ENCODE measurements at places on chromosomes 13 and 19. TPM values are rescaled to one million over a fixed set of nuclear protein-coding genes. Genes with fewer than 3 reads are reported as not detected.
A peak's percentile ranks its signal among the peaks of the same experiment; 100 is the strongest.

DNA sequence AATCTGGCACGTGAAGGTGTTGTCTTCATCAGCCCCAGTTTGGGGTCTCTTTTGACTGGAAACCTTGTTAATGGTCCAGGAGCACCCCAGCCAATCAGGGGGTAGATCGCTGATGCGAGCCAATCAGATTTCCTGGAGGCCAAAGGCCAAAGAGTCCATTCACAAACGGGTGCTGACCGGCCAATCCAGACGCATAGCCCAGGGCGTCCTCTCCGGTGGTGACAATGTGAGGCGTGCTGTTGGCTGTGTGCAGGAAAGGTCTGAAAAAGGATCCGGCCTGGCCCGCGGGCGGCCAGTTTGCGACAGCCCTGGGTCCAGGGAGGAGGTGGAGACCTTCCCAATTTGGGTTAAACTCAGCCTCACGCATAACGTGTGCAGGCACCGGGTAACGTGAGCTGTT is 3.1 kb downstream of the MAST3 start:
- DNase-seq = peak; percentile 51
- H3K27ac ChIP-seq = no peak overlapping the region
- H3K4me3 ChIP-seq = no peak overlapping the region
- peaks cover 7% of the 10 kb centered on the region for H3K27me3 ChIP-seq
- H3K4me1 ChIP-seq = no peaks in the 10 kb centered on the region

The ADAMTSL5 gene
- total RNA-seq = 4.6 TPM

The TIMM44 gene
- total RNA-seq = 57.8 TPM

The PTH2 gene
- total RNA-seq = not detected

DNA sequence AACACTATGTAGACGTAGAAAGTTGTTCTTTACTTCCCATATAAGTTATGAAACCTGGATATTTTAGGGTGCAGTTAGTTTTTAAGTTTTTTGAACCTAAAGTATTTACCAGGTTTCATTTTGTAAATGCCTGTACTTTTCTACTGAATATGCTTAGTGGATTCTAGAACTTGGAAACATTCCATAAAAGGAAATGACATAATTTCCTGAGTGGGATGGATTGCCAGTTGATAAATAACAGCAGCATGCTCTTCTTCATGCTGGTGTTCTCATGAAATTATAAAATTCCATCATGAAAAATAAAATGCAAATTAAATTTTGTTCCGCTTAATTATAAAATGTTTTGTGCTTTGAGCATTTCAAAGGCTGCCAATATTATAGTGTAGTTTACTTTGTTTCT is 362.2 kb upstream of the PCDH20 start:
- no peaks in the 10 kb centered on the region for H3K4me1 ChIP-seq
- H3K4me3 ChIP-seq = no peak overlapping the region
- no peak for DNase-seq
- no peak overlapping the region for H3K27ac ChIP-seq
- no peaks in the 10 kb centered on the region for H3K27me3 ChIP-seq

The SIGLECL1 gene
- total RNA-seq = not detected

DNA sequence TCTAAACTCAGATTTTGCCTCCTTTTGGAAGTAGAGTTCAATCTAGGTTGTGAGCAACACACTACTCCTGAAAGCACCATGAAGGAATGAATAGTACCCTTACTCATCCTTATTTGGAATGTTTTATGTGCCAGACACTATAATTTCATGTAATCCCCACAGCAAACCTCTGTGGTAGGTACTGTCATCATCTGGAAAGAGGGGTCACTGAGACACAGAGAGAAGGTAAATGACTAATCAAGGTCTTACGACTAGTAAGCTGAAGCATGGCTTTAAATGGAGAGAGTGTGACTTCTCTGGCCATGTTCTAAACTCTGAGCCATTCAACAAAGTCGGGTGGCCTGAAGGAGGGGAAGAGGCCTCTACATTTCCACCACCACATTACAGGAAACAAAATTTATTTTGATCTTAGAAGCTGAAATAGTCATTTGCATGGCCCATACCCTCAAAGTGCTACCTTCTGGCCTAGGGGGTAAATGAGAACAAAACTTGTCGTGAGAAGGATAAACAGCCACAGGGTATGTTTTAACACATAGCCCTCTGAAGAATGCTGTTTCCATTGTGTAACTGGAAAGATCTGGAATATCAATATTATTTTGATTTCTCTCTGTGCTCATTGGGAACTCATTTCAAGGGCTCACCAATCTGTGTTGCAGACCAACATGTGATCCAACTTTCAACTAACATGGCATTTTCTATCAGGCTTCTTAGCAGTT is 180.8 kb upstream of the RFC3 start:
- no peak overlapping the region for H3K4me3 ChIP-seq
- H3K27me3 ChIP-seq = no peaks in the 10 kb centered on the region
- DNase-seq = no peak
- peaks cover 3% of the 10 kb centered on the region for H3K4me1 ChIP-seq

The ONECUT3 gene
- total RNA-seq = not detected

DNA sequence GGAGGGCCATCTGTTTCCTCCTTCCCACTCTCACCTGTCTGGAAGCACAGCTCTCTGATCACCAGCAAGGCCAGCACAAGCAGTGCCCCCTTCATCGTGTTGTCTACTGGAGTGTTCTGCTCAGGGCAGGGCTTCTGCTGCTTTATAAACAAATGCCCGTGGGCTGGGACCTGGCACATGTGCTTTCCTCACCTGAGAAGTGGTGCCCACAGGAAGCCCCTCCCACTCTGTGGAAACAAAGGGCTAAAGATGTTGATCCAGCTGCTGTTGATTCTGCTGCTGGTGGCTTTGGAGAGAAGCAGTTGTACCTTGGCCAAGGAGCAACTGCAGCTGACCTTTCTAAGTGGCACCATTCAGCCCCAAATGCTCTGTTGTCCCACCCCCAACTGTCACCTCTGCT is 26.4 kb upstream of the ZNF181 start:
- H3K27ac ChIP-seq = no peak overlapping the region
- no peaks in the 10 kb centered on the region for H3K36me3 ChIP-seq
- no peak overlapping the region for H3K4me3 ChIP-seq
- DNase-seq = no peak
- no peaks in the 10 kb centered on the region for H3K4me1 ChIP-seq
- H3K27me3 ChIP-seq = no peaks in the 10 kb centered on the region
